ENCODE measurements at places on chromosomes 2 and 18.

DNA sequence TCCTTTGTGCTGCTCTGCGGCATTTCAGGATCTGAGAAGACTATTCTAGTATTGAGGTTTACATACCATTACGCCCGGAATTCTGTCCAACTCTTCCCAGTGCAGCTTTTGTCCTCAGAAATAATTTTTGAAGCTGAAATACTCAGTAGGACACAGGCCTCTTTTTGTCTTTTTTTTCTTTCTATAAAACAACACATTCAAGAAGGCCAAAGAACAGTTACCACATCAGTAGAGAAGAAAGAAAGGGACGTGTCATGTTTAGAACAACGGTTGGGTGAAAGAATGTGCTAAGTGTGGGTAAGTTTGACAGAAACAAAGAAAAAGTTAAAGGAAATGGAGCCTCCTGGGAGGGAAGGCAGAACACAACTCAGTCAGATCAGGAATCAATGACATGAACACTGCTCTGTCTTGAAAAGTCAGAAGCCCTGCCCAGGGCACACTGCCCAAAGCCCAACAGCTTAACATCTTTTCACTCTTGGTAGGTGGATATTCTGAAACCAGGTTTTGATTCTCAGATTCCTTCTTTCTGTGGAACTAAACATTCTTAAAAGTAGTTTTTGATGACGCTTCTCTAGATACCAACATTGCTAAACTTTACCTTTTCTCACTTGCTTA is 198.6 kb upstream of the CWC22 start:
- DNase-seq = no peak

DNA sequence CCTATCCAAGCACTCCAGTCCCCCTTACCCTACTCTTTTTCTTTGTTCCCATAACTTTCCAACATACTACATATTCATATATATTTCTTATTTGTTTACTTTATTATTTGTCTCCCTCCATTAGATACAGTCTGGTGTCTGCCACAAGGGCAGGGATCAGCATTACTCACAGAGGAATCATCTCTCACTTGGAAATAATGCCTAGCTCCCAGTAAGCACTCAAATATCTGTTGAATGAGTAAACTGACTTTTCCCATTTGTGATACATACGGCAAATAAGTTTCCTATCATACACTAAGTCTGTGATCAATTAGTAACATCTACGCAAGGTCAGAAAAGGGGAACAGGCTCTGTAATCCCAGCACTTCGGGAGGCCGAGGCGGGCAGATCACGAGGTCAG is 18.7 kb downstream of the C1D start:
- DNase-seq = no peak

DNA sequence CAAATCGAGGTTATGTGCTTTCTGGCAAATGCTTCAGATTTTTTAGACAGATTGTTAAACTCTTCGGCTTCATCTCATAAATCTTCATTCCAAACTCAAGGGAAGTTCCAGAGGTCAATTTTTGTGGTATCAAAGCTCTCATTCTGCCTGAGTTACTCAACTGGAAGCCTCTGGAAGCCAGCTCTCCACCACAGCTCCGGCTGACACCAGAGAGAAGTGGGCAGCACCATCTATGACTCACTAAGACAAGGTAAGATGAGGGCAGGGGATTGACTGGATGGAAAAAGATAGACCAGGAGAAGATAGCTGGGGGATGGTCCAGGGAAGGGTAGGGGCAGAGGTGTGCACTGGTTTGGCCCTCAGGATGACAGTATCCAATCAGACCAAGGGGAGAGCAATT is 137.3 kb upstream of the HNRNPA3 start:
- no peak for DNase-seq

DNA sequence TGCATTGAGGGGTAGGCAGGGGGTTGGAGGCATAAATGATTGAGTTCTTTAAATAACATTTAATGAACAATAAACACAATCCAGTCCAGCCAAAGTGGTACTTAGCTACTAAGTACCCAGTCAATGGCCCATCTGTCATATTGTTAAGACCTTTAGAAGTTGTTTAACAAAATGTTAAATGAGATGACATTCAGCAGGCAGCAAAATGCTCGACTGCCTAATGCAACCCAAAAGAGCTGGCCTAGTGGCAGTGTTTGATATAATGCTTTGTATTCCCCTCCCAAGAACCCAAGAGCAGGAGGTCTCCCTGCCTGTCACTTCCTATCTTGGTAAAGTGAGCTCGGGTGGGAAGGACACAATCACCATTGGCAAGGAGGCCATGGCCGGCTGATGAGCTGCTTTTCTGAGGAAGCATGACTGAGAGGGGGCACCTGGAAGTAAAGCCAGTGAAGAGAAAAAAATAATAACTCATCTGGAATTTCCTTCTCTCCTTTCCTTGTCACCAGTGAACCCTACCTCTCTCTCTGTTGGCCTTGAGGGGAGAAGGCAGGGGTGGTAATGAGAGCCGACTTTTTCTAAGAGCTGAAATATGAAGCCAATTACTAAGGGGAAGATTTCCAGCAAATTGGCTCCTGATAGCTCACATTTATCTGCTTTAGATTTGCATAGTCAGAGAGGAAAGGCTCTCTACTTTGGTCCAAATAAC is 140.6 kb downstream of the C1D start:
- DNase-seq = no peak

DNA sequence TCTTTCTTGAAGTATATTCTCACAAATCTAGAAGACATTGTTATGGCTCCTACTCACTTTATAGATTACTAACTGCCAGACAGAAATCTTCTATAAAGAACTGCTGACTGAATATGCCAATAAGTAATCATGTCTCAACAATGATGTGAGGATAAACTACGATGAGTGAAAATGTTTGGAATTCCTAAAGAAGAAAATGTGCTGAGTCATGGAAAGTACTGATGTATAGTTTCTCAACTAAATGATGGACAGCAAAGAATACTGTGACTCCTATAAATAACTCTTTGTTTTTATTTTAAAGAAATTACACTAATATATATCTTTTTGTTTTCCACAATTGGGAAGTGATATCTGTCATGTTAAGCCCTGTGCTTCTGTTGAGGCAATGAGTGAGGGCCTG is 232.9 kb downstream of the LNPK start:
- DNase-seq = no peak

GRCh38 chr2:183000846-183001245 is 37.4 kb downstream of the NCKAP1 start:
- no peak for DNase-seq

GRCh38 chr2:215437614-215438013 is 1.7 kb upstream of the FN1 start:
- no peak for DNase-seq

- no peak for DNase-seq
Measured at GRCh38 chr18:46013484-46014189, 46.5 kb upstream of the EPG5 start.

DNA sequence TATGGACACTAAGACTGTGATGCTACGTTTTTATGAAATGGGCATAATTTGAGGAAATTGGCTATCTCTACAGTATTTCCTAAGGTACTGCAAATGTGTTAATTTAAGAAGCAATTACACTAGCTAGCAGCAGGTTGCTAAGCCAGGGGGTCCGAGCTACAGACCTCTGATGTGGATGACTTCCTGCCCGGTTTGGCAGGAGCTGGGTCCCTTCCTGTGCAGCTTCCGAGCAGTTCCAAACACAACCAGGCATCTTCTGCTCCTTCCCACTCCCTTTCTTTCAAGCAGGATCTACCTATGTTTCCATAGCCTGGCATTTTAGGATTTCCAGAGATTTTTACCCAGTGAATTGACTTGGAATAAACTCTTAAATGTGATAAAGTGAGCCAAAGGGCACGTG is 55.7 kb downstream of the SCN2A start:
- DNase-seq = no peak

DNA sequence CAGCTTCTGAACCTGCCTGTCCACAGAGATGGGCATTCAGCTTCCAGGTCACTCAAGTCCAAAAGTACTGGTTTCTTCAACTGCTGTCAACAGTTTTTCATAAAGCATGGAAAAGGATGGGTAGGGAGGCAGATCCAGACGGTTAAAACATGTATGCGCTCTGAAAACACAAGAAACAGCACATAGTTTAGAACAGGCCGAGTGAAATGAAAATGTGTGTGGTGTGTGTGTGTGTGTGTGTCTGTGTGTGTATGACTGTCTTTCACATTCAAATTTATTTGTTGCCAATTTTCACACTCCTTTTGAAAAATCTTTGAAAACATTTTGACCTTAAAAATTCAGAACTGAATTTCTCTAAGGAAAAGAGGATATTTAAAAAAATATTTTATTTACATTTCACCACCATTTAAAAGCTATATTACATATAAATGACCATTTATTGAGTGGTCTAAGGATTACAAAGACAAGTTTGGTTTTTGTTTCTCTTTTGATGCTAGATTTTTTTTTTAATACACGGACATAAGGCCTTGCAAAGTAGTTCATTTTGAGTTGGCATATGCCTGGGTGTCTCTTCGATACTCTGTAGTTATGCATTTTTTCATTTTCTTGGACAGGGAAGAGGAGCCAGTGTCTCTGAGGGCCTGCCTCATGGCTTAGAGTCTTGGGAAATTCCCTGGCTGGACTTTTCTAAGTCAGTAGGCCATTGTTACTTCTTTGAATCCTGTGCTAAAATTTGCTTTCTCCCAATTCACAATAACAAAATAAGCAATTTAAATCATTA is 30.0 kb upstream of the STK17B start:
- DNase-seq = no peak

DNA sequence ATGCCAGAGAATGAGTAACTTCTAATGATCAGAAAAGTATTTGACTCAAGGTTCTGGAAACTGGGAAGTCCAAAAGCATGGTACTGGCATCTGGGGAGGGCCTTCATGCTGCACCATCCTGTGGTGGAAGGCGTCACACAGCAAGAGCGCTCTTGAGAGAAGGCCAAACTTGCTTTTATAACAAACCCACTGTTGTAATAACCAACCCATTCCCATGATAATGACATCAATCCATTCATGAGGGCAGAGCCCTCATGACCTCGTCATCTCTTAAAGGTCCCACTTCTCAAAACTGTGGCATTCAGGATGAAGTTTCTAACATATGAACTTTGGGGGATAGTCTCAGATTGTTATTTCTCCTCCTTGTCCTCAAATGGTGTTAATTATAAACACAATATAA is 67.8 kb downstream of the COA5 start:
- DNase-seq = no peak

- no peak for DNase-seq
Measured at GRCh38 chr18:57188851-57189557, 42.1 kb downstream of the BOD1L2 start.

DNA sequence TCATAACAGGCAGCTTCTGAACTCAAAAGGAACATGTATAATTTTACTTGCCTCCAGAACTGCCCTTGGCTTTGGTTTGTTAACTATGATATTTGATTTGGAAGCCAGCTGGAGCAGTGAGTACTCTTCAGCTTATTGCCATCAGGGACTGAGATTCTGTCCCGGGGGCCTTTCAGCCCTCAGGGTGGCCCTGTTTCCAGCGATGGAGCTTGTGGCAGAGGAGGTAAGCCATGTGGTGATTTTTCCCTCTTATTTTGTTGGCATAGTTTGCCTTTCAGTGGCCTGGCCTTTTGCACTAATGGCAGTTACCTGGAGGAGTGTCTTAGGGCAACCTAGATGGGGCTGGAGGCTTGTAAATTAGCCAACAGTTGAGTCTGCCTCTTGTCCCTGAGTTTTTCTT is 1955.0 kb upstream of the LRRTM1 start:
- no peak for DNase-seq

- DNase-seq = no peak
Measured at GRCh38 chr2:236874866-236875481, 210.7 kb upstream of the COPS8 start.

GRCh38 chr2:15729709-15730544 is 138.3 kb downstream of the DDX1 start:
- DNase-seq = no peak

DNA sequence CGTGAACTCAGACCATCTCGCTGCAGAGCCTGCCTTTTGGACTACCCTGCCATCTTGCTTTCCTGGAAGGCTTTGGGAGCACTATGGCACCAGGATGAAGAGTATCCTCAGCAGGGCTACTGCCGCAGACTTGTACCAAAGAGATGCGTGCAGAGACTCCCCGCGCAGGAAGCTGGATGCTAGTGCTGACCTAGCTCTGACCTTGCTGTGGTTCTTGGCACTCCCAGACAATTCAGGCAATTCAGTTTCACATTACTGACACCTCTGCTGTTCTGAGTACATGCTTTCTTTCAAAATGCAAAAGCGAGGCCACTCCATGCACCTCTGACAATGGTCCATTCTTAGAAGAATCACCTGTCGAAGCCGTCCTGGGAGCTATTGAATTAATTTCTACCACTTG is 251.5 kb upstream of the MEX3C start:
- DNase-seq = no peak

GRCh38 chr2:191195021-191195420 is 44.2 kb upstream of the STAT4 start:
- no peak for DNase-seq

GRCh38 chr2:172919732-172920131 is 155.9 kb upstream of the MAP3K20 start:
- DNase-seq = no peak

DNA sequence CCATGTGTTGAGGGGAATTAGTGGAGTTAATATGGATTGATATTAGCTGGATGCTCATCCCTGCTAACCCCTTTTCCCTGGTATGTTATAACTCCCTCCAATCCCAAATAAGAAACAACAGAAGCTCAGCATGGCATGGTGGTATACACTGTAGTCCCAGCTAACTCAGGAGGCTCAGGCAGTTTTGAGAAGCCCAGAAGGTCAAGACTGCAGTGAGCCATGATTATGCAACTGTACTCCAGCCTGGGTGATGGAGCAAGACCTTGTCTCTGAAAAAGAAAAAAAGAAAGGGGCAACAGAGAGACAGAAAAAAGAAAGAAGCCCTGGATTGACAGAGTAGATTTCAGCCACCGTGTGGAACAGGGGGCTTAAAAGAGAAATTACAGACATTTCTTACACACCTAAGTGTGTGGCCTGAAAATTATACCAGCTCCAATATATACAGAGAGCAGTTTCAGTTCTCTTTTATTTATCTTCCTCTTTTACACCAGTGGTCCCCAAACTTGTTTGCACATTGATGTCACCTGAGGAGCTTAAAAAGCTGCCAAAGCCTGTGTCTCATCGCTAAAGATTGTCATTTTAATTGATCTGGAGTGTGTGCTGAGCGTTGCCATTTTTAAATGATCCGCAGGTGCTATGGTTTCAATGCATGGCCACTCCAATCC is 203.6 kb downstream of the UBE2E3 start:
- DNase-seq = no peak

DNA sequence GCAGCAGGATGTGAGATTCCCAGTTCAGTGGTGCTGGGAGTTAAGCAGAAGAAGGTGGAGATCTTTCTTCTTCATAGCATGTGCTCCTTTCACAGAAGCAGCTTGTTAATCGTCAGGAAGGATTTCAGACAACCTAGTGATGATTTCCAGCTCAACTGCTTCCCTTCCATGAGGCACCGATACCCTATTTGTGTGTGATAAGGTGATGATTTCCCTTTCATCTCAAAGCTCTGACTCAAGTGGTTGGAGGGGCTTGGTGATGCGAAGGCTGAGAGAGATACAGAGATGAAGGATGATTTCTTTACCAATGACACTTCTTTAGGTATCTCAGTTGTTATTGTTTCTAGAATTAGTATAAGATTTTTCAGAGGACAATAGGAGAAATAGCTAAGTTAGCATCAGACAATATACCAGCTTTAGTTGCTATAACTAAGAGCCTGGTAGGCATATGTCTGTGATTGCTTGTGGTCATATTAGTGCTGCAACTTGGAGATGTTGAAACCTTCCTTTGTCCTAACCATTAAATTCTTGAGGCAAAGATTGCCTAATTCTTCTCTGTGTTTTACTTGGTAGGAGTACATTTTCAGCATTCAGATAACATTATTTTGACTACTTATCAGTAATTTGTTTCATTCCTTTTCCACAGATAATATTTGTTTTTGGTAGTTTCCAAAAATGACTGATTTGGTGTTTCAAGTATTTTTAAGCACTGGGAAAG is 111.3 kb downstream of the PLCL1 start:
- DNase-seq = no peak

- no peak for DNase-seq
Measured at GRCh38 chr2:32884346-32884745, 62.4 kb upstream of the LTBP1 start.

Measured in activated T-helper 1 cell treated with anti-CD3 and anti-CD28 coated beads, Interleukin-12 subunit alpha, Interleukin-12 subunit beta, Interleukin-2, Interleukin-4 antibody, amounts not matched to agents 30 ng/mL and 10 ng/mL and 1 ng/mL, durations not matched to agents 14 hours and 24 hours and 36 hours (primary cell).